Right atrium auricular region (tissue), 2 donors: ENCODE measurements at places on chromosomes 3 and 15.

DNA sequence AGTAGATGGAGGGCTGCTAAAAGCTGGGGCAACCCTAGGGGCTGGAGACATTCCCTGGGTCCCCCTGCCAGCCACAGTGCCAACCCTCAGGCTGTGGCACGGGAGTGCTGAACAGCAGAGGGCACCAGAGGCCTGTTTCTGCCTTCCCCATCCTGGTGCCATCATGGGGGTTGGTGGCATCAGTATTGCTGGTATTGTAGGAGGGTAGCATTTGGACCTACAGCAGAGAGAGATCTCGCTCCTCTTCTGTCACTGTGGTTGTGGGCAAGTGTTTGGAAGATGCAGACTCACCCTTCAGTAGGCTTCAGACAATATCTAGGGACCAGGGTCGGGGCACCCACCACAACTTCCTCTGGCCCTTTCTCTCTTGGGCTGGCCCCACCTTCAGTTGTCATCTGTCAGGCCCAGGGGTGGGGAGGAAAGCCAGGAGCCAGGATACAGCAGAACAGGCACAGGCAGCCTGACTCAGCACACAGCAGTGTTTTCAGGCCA, 123.5 kb downstream of the RPLP1 start:
- H3K4me1 ChIP-seq = no peaks in the 10 kb centered on the region
- H3K27me3 ChIP-seq = no peaks in the 10 kb centered on the region
- no peaks in the 10 kb centered on the region for H3K36me3 ChIP-seq
- H3K4me3 ChIP-seq = no peak overlapping the region
- no peak for DNase-seq
- no peak overlapping the region for H3K27ac ChIP-seq

GRCh38 chr3:194450341-194450740, 36.5 kb downstream of the ATP13A3 start:
- H3K27ac ChIP-seq = no peak overlapping the region
- no peaks in the 10 kb centered on the region for H3K4me1 ChIP-seq
- no peak for DNase-seq
- H3K36me3 ChIP-seq = peaks cover 92% of the 10 kb centered on the region

GRCh38 chr3:185827595-185828344, 2.9 kb upstream of the IGF2BP2 start:
- H3K4me3 ChIP-seq = no peak overlapping the region
- no peaks in the 10 kb centered on the region for H3K27me3 ChIP-seq
- no peak overlapping the region for H3K27ac ChIP-seq
- no peak for DNase-seq
- no peaks in the 10 kb centered on the region for H3K4me1 ChIP-seq

- no peak overlapping the region for H3K27ac ChIP-seq
- H3K4me3 ChIP-seq = no peak overlapping the region
- no peak for DNase-seq
- H3K36me3 ChIP-seq = peaks cover 5% of the 10 kb centered on the region
These were observed 38.0 kb downstream of the EDC3 start for GRCh38 chr15:74657846-74658245.

GRCh38 chr3:172543419-172543818, 20.2 kb upstream of the TNFSF10 start:
- H3K36me3 ChIP-seq = no peaks in the 10 kb centered on the region
- no peak for DNase-seq
- no peak overlapping the region for H3K4me3 ChIP-seq
- no peak overlapping the region for H3K27ac ChIP-seq

GRCh38 chr15:63244976-63245645, 32.3 kb upstream of the APH1B start:
- H3K27me3 ChIP-seq = no peaks in the 10 kb centered on the region
- peak overlapping the region; percentile 59 for H3K27ac ChIP-seq
- H3K4me3 ChIP-seq = no peak overlapping the region
- no peak for DNase-seq
- no peaks in the 10 kb centered on the region for H3K36me3 ChIP-seq

- no peaks in the 10 kb centered on the region for H3K27me3 ChIP-seq
- DNase-seq = no peak
- no peak overlapping the region for H3K4me3 ChIP-seq
- H3K36me3 ChIP-seq = no peaks in the 10 kb centered on the region
These were observed 86.5 kb upstream of the NMNAT3 start for GRCh38 chr3:139764069-139764905.

- H3K4me3 ChIP-seq = no peak overlapping the region
- H3K27me3 ChIP-seq = no peaks in the 10 kb centered on the region
- H3K36me3 ChIP-seq = no peaks in the 10 kb centered on the region
- no peaks in the 10 kb centered on the region for H3K4me1 ChIP-seq
- no peak overlapping the region for H3K27ac ChIP-seq
These were observed 704.2 kb downstream of the EDEM1 start for GRCh38 chr3:5891711-5892110.

DNA sequence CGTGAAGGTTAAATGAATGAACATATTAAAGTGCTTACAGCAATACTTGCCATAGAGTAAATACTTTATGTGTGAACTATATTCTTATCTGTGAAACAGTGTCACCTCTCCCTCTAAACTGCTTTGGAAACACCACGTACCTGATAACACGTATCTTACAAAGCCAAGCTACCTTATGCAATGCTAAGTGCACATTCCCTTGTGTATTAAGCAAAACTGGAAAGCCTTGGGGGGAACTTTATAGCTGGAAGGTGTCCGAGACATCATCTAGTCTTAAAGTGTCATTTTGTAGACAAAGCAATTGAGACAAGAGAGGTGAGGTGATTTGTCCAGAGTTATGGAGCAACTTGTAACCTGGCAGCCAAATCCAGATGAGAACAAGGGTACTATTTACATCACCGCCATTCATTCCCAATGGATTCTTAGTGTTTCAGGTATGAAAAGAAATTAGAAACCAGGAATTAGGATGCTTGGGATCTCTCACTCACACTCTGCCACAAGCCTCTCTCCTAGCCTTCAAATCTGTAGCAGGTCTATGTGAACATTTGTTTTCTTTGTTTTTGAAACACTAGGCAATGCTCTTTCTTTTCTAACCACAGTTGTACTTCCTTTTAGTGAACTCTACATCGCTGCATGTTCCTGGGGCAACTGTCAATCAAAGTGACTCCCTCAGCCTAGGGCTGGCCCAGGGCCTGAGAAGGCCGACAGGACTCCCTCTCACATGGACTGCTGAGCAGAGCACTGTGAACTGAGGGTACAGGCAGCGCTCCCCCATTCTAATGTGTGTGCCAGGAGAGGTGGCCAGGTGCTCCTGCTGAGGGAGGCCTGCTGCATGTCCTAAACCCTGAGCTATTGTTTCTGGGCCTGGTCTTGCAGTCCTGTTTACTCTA, 13.9 kb upstream of the MGLL start:
- DNase-seq = no peak
- no peak overlapping the region for H3K27ac ChIP-seq
- no peaks in the 10 kb centered on the region for H3K4me1 ChIP-seq
- H3K4me3 ChIP-seq = no peak overlapping the region

DNA sequence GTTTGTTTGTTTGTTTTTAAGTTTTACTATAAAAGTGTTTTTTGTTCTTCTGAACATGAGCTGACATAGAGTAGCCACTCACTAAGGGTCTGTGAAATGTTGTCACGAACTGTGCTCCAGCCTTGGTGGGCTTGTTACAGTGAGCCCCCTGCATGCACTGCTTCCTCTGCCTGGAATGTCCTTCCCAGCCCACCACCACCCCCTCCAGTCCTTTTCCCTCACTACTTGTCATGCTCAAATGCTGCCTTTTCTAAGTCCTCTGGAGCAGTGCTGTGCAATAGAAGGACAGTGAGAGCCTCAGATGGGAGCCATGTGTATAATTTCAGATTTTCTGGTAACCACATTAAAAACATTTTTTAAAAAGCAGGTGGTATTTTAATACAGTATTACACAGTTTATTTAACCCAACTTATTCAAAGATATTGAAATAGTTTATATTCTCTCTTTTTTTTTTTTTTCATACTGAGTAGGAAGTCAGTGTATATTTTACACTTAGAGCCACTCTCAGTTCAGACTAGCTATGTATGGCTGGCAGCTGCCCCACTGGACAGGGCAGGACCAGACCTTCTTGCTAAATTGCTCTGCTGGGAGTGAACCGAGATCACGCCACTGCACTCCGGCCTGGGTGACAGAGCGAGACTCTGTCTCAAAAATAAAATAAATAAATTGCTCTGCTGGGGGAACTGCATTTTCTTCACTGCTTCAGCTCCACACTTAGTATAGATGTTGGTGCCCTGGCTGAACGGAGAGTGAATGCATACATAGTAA, 26.9 kb downstream of the MKRN2OS start:
- H3K4me1 ChIP-seq = peaks cover 30% of the 10 kb centered on the region
- no peak overlapping the region for H3K27ac ChIP-seq
- no peak overlapping the region for H3K4me3 ChIP-seq
- H3K36me3 ChIP-seq = no peaks in the 10 kb centered on the region
- H3K27me3 ChIP-seq = no peaks in the 10 kb centered on the region

DNA sequence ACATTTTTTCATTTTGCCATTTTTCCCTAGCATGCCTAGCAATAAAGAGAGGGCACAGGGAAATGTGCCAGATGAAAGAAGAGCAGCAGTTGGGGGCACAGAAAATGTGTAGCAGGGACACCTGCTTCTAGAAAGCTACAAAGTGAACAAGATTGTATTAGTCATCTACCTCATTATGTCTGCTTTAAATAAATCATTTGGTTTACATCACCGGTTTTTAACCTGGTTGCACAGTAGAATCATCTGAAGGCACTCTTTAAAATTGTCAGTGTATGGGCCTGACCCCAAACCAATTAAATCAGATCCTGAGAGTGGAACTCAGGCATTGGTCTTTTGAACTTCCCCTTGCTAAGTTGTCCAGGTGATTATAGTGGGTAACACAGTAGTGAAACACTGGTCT, 73.8 kb downstream of the ZBBX start:
- H3K4me3 ChIP-seq = no peak overlapping the region
- no peaks in the 10 kb centered on the region for H3K4me1 ChIP-seq
- DNase-seq = no peak
- H3K36me3 ChIP-seq = no peaks in the 10 kb centered on the region

GRCh38 chr3:125140011-125140817, 72.3 kb downstream of the SLC12A8 start:
- no peak overlapping the region for H3K4me3 ChIP-seq
- H3K27me3 ChIP-seq = no peaks in the 10 kb centered on the region
- DNase-seq = no peak
- no peaks in the 10 kb centered on the region for H3K36me3 ChIP-seq
- peak overlapping the region; percentile 58 for H3K27ac ChIP-seq

GRCh38 chr3:195876297-195877064, 31.9 kb downstream of the TNK2 start:
- H3K4me3 ChIP-seq = no peak overlapping the region
- H3K27ac ChIP-seq = peak overlapping the region; percentile 72
- no peaks in the 10 kb centered on the region for H3K27me3 ChIP-seq
- peaks cover 28% of the 10 kb centered on the region for H3K4me1 ChIP-seq
- peaks cover 40% of the 10 kb centered on the region for H3K36me3 ChIP-seq
- no peak for DNase-seq

DNA sequence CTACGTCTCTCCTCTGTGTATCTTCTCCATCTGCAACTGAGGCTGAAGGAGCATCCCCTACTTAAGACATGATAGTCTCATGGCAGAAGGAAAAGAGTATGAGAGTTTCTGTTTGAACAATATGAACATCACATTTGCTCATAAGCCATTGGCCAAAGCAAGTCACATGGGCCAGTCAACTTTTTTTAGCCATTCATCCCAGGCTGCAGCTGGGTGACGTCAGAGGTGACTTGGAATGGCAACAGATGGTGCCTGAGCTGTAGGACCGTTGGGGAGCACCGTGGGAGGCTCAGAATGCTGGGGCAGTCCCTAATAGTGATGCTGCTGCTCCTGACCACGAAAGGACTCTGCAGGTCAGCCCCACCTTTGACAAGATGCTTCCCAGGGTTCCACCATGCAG, 58.7 kb downstream of the CRTC3 start:
- H3K4me3 ChIP-seq = no peak overlapping the region
- H3K4me1 ChIP-seq = no peaks in the 10 kb centered on the region
- no peak for DNase-seq
- H3K27ac ChIP-seq = no peak overlapping the region
- H3K27me3 ChIP-seq = no peaks in the 10 kb centered on the region
- no peaks in the 10 kb centered on the region for H3K36me3 ChIP-seq

GRCh38 chr3:23271876-23272741, 69.0 kb downstream of the UBE2E2 start:
- no peak for DNase-seq
- no peaks in the 10 kb centered on the region for H3K4me1 ChIP-seq

DNA sequence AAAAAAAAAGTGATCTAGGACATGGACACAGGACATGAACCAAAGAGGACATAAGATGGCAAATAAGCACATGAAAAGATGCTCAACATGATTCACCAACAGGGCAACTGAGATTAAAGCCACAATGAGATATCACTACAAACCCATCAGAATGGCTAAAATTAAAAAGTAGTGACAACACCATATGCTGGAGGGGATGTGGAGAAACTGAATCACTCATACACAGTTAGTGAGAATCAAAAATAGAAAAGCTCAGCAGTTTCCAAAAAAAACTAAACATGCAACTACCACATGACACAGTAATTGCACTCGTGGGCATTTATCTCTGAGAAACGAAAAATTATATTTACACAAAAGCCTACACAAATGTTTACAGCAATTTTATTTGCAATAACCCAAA, 27.9 kb upstream of the ACKR4 start:
- no peaks in the 10 kb centered on the region for H3K27me3 ChIP-seq
- no peak for DNase-seq
- peak overlapping the region; percentile 16 for H3K27ac ChIP-seq
- H3K36me3 ChIP-seq = no peaks in the 10 kb centered on the region
- H3K4me1 ChIP-seq = no peaks in the 10 kb centered on the region

DNA sequence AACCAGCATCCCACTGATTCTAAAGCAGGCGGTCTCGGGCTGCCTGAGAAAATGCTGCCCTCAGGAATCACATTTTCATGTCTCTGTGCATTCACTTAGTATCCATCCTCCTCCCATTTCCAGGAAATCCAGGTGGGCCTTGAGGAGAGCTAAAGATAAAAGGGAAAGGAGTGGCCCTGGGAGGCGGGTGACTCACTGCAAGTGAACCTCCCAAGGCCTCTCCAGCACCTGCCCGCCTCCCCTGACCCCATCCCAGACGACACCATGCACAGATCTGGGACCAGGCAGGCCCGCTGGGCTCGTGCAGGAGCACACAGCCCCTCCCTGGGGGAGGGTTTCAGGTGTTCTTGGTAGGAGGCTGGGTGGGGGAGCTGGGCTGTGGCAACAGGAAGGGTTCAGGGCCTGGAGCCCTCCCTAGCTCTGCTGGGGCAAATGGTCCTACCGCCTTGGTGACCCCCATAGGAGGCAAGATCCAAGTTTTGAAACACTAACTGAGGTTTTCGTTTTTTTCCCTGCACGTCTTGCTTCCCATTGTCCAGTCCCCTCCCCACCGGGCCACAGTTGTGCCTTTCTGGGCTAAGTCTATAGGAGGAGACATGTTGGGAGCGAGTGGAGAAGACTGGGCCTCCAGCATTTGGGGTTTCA, 22.2 kb downstream of the MELTF start:
- H3K27me3 ChIP-seq = no peaks in the 10 kb centered on the region
- no peak for DNase-seq
- no peaks in the 10 kb centered on the region for H3K36me3 ChIP-seq
- no peak overlapping the region for H3K4me3 ChIP-seq

DNA sequence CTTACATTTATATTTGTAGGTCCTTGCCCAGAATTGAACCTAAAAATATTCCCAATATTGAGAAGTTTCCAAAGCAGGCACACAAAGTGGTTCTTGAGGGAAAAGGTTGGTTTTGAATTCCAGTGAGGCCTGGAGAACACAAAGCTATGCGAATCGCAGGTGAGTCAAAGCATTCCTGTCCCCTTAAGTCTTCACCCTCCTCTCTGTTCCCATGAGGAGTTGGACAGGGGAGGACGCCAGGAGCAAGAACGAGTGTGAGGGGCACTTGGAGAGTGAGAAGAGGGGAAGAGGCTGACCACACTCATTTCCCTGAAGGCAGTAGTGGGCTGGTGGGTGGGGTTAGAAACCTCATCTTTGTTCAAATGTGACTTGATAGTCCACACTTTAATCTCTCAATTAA, 185.8 kb upstream of the EOMES start:
- no peak overlapping the region for H3K27ac ChIP-seq
- H3K4me1 ChIP-seq = no peaks in the 10 kb centered on the region
- H3K36me3 ChIP-seq = no peaks in the 10 kb centered on the region
